Stimulated activated CD8-positive, alpha-beta memory T cell treated with anti-CD3 and anti-CD28 coated beads, Interleukin-4, amount 100 ng/mL, for 48 hours (primary cell): ENCODE measurements at places on chromosomes 2 and 18.

- DNase-seq: no peak
Observed at GRCh38 chr2:142803158-142803557, 74.3 kb upstream of the KYNU start.

- no peak for DNase-seq
Observed at GRCh38 chr2:196238836-196239380, 67.5 kb upstream of the STK17B start.

- DNase-seq: no peak
Observed at GRCh38 chr18:44889111-44889510, 208.4 kb downstream of the SETBP1 start.

DNA sequence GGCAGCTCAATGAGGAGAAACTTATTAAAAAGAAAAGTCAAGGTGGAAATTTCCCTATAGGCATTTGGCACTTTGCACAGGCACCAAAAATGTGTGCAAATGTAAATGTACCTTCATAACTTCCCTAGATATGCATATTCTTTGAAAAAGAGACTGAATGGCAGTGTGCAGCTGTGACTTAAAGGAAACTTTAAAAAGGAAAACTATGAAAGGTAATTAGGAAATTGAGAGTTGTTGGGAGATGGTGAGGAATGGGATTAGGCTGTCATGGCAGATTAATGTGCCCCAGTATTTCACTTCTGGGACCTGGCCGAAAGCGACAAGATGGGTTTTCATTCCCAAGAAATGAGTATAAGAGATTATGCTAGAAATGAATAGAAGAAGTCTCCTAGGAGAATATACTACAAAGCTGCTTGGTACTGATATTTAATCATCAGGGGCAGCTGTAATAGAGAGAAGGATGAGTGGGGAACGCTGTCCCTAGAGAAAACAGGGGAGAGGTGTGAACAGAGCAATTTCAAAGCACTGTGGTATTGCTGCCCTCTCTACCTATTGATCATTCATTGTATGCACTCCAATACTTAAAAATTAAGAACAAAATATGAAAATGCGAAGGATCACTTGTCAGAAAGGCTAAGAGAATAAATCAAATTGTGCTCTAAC, 313.1 kb downstream of the AGPS start:
- DNase-seq: no peak

DNA sequence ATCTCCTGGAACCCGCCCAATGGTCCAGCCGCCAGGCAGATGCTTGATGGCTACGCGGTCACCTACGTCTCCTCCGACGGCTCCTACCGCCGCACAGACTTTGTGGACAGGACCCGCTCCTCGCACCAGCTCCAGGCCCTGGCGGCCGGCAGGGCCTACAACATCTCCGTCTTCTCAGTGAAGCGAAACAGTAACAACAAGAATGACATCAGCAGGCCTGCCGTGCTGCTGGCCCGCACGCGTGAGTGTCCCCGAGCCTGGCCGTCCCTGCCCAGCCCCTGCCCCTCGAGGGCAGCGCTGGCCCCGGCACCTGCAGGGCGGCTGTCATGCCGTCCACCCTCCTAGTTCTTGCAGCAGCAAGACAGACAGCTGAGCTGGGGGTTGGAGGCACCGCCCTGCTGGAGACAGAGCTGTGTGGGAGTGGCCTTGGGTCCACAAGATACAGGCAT, 36.7 kb downstream of the MTERF4 start:
- no peak for DNase-seq

DNA sequence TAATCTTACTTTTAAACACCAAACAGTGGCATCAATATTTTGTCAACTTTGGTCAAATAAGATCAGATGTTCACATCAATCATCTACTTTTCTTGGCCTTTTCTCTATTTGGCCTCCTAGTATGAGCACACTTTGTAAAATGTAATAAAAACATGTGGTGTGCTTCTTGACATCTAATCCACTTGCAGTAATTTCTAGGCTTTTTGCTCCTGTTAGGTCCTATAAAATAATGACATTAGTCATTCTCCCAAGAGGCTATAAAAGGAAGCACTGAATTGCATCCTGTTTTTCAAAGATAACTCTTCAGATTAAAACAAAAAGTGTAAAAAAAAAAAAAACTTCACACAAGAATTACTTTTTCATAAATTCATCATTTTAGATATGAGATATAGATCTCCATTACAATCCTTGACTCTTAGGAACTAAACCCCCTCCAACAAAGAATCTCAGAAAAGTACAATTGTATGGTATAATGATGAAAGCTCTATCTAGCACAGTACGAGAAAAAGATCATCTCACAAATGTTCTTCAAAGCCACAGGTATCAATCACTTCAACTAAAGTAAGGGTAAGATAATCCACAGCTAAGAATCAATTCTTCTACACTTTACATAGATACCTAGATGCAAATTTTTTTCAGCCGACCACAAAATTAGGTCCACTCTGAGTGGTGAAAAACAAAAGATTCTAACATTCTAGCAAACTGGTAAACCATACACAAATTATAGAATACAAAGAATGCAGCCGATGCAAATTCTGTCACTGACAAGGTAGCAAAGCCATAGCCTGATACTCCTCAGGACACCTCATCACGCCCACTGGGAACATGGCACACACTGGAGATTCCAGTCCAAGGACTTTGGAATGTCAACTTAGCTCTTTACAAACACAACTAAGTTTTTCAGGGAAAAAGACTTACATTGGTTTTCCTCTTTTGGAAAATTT, 2.7 kb downstream of the BCL2 start:
- DNase-seq: no peak

DNA sequence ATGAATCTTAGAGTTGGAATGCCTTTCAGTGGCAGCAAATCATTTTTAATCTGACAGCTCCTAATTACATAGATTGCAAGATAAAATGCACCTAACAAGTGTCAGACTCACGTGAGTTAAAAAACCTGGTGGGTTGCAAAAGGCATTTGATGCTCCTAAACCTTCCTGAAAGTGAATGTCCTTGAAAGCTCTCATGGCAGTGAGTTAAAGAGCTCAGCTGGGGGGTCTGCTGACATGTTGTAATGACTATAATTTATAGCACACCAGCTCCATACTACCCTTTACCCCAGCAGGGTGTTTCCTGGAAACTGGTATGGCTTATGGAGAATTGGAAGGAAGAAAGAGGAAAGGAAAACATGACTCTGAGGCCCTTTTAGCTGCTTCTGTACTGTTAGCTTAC, 91.9 kb upstream of the CAVIN2 start:
- no peak for DNase-seq

GRCh38 chr2:209960676-209961630, 41.5 kb upstream of the RPE start:
- DNase-seq: peak; percentile 48

DNA sequence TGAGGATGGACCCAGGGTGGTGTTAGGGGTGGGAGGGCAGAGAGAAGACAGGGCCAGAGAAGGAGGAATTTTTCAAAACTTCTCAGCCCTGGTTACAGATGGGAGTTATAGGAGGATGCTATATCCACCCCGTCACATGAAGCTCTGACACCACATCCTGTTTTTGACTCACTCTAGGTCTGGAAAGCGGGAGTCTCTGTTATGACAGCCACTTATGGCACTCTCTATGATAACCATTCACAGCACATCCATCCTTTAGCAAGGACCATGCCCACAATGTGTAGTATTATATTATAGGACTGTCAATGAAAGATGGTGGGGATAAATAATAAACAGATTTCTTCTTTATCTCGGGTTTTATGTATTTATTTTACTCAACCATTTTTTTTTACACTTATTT, 461.2 kb downstream of the CDH2 start:
- DNase-seq: no peak

DNA sequence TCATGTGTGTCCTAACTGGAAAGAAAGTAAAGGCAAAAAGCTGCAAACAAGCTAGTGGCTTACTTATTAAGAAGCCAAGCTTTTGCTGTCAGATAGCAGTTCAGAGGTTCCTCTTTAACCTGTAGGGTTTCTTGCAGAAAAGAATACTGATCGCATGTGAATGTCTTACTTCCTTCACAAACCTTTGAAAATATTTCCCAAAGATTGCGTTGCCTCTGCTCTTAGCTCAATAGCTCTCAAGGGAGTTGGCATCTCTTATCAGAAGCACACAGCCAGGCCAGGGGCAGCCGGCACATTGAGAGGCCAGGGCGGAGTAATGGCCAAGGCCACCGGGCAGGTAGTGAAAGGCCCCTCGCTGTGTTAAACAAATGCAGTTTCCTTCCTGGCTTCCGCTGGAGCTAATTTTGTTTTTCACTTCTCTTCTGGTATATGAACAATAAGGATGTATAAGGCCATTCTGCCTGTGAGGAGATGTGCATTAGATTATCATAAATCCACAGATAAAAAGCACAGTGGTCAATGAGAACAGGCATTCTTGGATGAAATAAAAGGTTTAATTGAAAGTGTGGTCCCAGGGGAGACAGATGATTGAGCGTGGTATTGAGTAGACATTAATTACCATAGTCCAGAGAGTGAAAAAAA, 542.4 kb upstream of the NRP2 start:
- no peak for DNase-seq

GRCh38 chr2:119476301-119477112, 44.9 kb downstream of the TMEM37 start:
- DNase-seq: peak; percentile 53

DNA sequence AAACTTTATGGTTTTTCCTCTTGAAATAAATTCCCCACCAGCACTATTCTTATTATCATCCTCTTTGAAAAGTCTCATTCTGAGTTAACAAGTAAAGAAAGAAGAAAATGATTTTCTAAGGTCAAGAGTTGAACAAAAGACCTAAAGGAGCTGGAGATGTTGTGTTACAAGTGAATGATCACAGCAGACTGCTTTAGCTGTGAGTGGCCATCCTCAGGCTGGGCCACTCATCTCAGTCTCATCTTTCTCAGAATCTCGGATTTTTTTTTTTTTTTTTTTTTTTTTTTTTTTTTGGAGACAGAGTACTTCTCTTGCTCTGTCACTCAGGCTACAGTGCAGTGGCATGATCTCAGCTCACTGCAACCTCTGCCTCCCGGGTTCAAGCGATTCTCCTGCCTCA, 133.3 kb downstream of the CDH2 start:
- DNase-seq: no peak

DNA sequence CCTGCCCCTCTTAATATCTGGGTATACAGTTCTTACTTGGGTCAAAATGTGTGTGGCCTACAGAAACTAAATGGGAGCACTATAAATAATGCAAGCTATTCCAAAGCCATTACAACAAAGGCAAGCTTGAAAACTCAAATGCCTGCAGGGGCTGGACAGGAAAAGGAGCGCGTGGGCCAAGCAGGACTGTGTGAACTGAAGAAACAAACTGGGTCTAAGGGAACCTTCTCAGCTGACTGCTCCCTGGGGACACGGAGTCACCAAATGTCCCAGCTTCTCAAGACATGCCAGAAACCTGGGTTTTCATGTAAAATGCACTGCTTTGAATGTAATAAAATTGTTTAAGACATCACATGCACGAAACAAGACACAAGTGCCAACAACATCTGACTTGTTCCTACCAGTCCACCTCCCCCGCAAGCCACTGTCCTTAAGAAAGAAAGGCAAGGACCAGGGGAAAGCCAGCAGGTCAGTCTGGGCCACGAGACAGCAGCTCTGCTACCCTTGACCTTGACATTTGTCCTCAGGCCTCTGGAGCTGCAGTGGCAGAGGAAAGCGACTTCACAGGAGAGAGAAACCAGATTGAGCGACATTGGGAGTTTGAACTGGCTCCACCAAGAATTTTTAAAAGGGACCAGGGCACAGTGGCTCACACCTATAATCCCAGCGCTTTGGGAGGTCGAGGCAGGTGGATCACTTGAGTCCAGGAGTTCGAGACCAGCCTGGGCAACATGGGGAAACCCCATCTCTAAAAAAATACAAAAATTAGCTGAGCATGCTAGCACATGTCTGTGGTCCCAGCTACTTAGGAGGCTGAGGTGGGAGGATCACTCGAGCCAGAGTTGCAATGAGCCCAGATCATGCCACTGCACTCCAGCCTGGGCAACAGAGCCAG, 89.7 kb upstream of the SH3BP4 start:
- DNase-seq: no peak

GRCh38 chr2:62920070-62920469, 130.6 kb upstream of the OTX1 start:
- no peak for DNase-seq

DNA sequence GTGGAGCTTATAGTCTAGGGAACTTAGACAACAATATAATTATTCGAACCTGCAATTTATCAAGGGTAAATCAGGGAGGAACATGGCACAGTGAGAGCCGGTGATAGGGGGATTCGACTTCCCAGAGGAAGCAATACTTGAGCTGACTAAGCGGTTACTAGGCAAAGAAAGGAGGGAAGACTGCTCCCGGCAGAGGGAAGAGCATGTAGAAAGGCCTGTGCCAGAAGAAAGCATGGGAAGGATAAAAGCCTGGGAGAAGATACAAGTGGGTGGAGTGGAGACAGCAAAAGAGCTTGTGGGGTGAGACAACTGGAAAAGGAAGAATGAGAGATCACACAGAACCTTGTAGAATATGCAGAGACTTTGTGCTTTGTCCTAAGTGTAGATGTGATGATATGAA, 93.3 kb downstream of the MARCHF4 start:
- DNase-seq: no peak

DNA sequence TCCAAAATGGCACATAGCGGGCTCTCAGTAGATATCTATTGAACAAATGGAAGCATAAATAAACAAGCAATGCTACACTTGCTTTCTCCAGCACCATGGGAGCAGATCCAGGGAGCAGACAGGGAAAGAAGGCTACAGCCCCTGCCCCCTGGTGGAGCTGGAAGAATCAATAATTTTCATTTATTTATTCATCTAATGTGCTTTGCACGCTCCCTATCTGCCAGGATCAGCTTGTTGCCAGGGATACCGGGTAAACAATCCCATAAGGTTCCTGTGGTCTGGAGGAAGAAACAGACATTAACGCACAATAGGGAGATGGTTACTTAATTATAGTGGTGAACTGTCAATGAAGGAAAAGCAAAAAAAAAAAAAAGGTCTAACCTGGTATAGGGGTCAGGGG, 40.1 kb upstream of the CLASP1 start:
- no peak for DNase-seq

DNA sequence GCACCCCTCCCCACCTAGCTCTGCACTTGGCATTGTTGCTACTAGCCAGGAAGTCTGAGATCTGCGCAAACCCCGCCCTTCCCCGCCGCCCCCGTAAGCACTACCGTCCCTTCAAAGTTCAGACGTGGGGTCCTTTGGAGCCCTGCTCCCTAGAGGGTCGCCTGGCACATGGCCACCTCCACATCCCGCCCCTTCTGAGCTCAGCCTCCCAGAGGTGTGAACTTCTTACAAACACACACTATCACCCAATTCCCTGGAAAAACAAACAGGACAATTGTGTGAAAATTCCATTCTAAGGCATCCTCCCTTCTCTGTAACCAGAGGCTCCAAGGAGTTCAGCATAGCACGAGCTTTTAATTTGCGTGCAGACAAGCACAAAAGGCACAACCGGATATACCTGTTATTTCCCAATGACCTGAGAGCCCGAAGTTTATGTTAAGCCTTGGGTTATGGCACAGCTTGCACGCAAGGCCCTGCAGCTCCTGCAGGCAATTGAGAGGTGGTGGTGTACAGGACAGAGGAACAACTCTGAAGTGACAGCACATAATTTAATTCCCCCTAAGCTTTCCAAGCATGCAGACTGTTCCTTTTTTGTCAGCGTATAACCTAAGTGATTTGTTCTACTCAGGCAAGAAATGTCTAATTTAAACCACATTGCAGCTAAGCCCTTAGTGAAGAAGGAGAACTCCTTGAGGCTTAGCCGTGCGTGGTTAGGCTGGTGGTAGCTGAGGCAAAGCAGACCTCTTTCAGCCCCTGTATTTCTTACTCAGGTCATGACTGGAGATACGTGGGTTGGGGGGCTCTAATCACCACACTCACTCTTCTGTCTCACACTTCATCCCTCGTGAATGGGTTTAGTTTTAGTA, 20.3 kb upstream of the CYP1B1 start:
- no peak for DNase-seq
